ENCODE measurements at places on chromosomes 2 and 18. TPM values are rescaled to one million over a fixed set of nuclear protein-coding genes. Genes with fewer than 3 reads are reported as not detected.

DNA sequence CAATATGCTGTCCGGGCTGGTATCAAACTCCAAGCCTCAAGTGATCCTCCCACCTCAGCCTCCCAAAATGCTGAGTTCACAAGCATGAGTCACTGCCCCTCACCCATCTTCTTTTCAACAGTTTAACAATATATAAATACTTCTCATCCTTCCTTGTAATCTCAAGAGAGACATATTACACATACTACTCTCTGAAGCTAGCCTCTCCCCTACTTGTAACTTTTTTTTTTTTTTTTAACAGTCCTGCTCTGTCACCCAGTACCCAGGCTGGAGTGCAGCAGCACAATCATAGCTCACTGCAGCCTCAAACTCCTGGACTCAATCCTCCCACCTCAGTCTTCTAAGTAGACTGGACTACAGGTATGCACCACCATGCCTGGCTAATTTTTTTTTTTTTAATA lies 5.7 kb downstream of the GFPT1 start:
- peak; percentile 53 for DNase-seq

DNA sequence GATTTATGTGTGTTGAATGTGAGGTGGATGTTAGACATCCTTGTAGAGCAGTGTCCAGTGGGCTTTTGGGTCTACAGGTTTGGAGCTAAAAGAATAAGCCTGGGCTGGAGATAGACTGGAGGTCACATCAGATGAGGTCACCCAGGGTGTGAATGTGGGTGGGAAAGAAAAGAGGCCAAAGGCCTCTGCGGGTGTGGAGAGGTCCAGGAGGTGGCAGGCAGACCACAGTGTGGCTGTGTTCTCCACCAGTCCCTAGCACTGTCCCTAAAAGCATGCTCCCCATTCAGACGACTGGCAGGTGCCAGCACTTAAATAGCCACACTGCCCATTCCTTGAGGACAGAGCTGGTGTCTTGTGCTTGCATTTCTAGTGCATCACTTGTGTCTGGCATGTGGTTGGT lies 4.1 kb downstream of the ATG4B start:
- no peak for DNase-seq

- peak; percentile 46 for DNase-seq
Measured at GRCh38 chr2:101617188-101617587, 80.3 kb upstream of the MAP4K4 start.

- peak; percentile 54 for DNase-seq
Measured at GRCh38 chr2:85132834-85133637, at the start of gene TCF7L1. TCF7L1 (plus strand) TSS chr2:85133392; CDS start chr2:85133685, 293 bp downstream.

GRCh38 chr2:17107151-17107550 lies 411.1 kb downstream of the RAD51AP2 start:
- no peak for DNase-seq

- no peak for DNase-seq
Measured at GRCh38 chr2:182827182-182827879, 39.1 kb downstream of the FRZB start.

GRCh38 chr2:217864963-217865772 lies 137.6 kb downstream of the TNS1 start:
- DNase-seq, result no peak

DNA sequence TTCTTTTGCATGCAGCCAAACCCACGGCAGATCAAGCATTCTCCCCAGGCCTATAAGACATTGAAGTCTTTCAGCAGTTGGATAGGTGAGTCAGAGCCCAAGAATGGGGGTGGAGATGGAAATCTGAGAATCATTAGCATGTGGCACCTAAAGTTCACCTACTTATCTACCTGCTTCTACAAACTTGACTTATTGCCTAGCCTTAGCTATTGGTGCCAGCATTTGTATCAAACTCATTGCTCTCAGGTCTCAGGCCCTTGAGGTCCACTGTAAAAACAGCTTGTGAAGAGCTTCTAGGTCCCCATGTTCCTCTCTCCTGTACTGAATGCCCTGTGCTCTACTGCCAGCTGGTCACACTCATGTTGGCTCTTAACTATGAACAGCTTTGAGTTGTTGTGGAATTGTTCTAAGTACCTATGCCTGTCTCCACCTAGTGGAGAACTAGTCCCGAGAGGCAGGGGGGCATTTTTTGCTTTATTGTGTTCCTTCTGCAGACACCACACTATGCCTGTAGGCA lies 278.4 kb upstream of the SPRED2 start:
- peak; percentile 53 for DNase-seq

- DNase-seq, result peak; percentile 33
Measured at GRCh38 chr2:143284087-143284675, 155.0 kb downstream of the ARHGAP15 start.

GRCh38 chr2:200352636-200353035 lies 46.1 kb downstream of the SPATS2L start:
- DNase-seq, result peak; percentile 46

GRCh38 chr2:85104228-85104627 lies 29.0 kb upstream of the TCF7L1 start:
- DNase-seq, result no peak

- no peak for DNase-seq
Measured at GRCh38 chr2:58708565-58708964, 467.4 kb upstream of the FANCL start.

DNA sequence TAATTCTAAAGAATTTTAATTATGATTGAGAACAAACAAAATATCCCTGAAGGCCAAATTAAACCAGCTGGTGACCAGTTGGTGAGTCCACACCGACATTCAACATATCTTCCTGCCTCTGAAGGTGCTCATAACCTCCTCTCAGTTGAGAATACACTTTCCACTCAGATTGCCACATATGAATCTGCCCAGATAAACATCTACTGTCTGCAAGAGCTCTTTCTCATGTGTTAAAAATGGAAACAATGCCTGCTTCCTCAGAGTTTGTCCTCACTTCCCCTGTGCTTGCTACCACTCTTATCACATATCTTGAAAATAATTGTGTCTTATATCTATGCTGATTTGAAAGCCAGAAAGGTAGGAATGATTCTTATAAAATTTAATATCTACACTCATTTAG lies 177.7 kb upstream of the GULP1 start:
- DNase-seq, result no peak

DNA sequence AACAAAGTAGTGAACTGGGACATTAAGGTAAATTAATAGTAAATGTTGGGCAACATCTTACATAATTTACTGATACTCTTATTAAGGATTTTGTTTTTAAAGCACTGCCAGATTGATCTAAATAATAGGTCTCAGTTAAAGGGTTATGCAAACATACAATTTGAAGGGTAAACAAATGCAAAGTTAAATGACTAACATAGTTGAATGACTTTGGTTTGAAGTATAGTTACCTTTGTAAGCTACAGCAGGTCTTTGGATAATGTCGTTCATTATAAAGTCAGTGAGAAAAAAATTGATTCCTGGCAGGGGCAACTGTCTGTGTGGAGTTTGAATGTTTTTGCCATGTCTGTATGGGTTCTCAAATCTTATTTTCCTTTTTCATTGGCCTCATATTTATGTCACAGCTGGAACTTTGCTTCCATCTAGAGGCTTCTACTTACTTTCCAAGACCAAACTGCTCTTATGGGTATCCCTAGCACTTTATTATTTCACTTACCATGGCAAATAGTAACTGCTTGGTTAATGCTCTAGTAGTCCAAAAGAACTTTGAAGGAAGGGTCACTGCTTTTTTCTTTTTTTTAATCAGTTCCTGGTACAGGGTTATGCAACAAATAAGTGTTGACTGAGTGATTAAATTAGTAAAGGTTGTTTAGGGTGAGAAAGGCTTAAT lies 107.8 kb downstream of the NBEAL1 start:
- no peak for DNase-seq

- no peak for DNase-seq
Measured at GRCh38 chr18:6722690-6723089, 6.8 kb upstream of the ARHGAP28 start.

GRCh38 chr18:52701219-52701935 lies 361.4 kb downstream of the DCC start:
- DNase-seq, result no peak

The FOXI3 gene
- not detected for total RNA-seq

The RTP5 gene
- total RNA-seq, result not detected

The CLEC4F gene
- not detected for total RNA-seq

The IL36B gene
- total RNA-seq, result not detected

The ACVR1 gene
- total RNA-seq, result 15.1 TPM

The PSMA8 gene
- total RNA-seq, result not detected

The FEV gene
- not detected for total RNA-seq

Data from A172 (cell line).